ENCODE measurements at places on chromosomes 3 and 15. TPM values are rescaled to one million over a fixed set of nuclear protein-coding genes. Genes with fewer than 3 reads are reported as not detected.

DNA sequence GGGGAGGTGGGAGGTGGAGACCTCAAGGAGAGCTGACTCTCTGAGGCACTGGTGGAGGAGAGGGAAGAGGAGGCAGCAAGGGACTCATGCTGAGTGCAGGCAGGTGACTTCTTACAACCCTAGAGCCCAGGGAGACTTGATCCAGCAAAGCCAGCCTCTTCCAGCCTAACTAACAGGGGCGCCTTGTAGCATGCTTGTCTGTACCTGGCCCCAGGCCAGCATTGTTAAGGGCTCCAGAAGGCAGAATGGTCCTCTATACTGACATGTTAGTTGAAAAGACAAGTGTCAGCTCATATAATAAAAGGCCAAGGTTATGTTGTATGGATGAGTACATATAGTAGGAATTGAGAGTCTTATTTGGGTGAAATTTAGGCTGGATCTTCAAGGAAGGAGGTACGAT is 65.4 kb downstream of the CHDH start:
- DNase-seq: no peak

DNA sequence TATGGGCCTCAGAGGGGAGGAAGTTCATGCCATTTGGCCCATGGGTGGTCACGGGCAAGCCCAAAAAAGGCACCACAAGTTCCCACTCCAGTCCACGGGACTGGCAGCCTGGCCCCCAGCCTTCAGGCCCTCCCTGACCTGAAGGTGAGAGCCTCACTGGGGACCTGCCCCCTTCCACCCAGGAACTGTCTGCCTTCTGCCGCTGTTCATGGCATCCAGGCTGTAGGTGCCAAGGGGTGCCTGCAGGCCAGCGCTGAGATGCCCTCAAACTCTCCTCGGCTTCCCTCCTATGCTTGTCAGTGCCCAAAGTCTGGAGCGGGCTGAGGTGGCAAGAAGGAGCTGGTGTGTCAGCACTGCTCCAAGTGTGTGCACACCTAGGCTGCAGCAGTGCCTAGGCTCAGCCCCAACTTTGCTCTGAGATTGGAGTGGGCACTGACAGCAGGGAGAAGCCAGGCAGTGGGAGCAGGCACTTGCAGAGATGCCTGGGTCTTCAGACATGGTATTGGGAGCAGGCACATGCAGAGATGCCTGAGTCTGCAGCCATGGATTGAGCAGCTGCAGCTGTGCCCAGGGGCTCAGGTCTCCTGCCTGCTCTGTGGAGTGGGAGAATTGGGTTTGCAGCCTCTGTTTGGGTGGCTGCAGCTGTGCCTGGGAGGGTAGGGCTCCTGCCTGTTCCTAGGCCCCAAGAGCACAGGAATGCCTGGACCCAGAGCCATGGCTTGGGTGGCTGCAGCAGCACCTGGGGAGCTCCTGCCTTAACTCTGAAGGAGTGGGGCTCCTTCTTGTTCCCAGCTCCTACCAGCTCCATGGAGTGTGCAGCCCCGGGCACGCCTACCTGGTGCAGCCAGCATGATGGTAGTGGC is 44.0 kb upstream of the PRR23C start:
- DNase-seq: no peak

GRCh38 chr3:151794080-151794479 is 19.8 kb upstream of the AADAC start:
- DNase-seq: no peak

DNA sequence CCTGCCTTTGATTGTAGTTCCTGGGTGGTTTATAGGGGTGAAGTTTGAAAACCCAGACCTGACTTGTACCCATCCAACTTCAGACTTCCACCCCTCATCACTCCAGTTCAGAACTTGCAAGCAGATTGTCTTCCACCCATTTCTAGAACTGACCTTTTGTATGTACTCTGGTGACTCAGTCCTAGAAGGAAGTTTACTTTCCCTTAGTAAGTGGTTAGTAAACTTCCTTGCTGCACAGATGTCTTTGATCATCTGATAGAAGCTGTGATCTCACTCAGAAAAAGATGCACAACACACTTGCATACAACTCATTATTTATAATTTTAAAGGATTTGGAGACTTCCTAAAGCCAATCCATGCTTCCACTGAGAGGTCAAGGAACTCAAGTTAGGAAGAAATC is 368.0 kb downstream of the MFSD1 start:
- DNase-seq: no peak

GRCh38 chr15:31235311-31236183 is 91.1 kb upstream of the KLF13 start:
- no peak for DNase-seq

DNA sequence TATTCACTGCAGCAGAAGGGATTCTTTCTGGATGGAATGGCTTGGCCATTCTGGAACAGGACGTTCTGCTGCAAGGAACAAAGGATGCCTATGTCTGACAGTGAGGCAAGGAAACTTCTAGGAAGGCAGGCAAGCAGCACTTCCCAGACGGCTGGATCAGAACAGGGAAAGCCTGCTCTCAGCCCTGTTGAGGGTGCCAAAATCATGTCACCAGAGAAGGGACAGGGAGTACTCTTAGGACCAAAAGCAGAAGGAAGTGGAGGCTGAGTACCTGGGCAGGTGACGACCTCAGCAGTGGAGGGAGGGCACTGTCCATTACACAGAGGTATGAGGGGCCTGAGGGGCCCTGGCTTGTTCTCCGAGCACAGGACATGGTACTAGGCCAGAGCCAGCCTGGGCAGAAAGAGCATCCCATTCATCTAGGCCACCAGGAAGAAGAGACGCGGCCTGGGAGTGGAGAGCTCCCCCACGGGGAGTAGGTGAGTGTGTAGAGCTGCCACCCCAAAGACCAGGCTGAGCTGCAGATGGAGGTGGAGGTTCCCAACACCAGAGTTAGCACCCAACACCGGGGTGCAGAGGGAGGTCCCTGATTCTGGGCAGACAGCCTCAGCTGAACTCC is 9.6 kb downstream of the KLF15 start:
- no peak for DNase-seq

- DNase-seq: no peak
Observed at GRCh38 chr15:67854358-67854757, 14.5 kb upstream of the RNU6-1 start.

GRCh38 chr15:66186049-66186825 is 67.3 kb downstream of the MEGF11 start:
- DNase-seq: no peak

- DNase-seq: peak; percentile 46
Observed at GRCh38 chr3:143121241-143122088, 1.9 kb downstream of the CHST2 start.

GRCh38 chr3:49029563-49029884 is 326 bp upstream of the IMPDH2 start:
- no peak for DNase-seq

- no peak for DNase-seq
Observed at GRCh38 chr3:142098964-142099363, 50.4 kb downstream of the TFDP2 start.

- DNase-seq: no peak
Observed at GRCh38 chr15:79371591-79371990, 60.5 kb upstream of the MINAR1 start.

GRCh38 chr3:197908957-197909701 is 40.9 kb upstream of the RPL35A start:
- DNase-seq: no peak

DNA sequence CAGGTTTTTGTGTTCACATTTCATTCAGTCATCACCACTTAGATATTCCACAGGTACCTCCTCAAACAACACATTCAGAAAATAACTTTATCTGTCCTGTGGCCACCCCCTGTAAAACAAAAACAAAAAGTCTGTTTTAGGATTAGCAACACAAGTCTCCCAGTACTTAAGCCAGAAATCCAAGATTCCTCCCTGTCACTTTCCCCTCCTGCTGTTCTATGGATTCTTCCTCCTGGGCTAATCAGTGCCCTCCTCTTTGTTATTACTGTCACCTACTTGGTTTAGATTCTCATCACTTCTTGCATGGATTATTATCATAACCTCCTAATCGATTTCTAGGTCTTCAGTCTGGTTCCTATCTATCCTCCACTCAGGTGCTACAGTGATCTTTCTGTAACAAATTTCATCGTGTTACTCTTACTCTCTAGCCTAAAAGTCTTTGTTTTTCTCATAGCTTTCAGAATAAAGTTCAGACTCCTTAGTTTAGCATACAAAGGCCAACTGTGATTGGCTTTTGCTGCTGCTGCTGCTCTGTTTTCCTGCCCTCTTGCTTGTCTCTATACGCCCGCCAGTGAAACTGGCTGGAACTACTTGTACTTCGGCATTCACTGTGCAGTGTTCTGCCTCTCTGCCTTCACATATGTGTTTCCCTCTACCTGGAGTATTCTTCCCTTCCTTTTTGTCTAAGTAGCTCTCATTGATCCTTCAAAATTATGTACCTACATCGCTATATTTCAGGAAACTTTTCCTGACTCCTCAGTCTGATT is 32.2 kb downstream of the PPP2R3A start:
- no peak for DNase-seq

DNA sequence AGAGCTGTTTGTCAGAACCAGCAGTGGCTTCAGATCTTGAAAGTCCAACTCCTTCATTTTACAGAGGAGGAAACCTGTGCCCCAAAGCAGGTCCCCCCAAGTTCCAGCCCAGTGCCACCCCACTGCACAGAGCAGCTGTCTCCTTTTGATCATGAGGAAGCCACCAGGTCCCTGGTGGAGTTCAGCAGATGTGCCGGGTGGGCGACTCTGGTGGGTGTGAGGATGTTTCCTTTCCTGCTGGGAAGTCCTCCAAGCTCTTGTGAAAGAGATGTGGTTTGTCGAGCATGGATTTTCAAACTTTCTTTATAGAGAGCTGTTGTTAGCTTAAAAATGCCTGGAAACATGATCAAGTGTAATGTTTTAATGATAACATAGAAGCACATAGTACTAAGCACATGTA is 52.0 kb downstream of the SMAD3 start:
- peak; percentile 74 for DNase-seq

DNA sequence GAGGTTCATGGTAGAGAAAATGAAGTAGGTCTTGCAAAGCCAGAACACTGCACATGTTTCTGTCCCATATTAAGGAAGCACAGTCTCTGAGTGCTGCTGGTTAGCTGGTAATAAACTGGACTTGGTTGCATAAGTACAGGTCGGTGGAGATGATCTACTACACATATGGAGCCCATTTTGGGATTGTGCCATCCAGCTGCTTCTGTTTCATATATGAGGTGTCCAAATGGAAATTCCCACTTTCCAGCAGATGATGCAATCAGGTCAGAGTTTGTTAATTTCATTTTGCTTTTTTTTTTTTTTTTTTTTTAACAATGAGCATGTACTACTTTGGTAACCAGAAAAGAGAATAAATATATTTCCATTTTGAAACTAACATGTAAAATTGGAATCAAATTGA is 122.6 kb downstream of the SATB1 start:
- DNase-seq: no peak

- no peak for DNase-seq
Observed at GRCh38 chr3:157469561-157470294, 33.1 kb downstream of the PTX3 start.

- DNase-seq: no peak
Observed at GRCh38 chr3:160676547-160677303, at the start of gene ARL14. Gene ARL14 (plus strand): TSS chr3:160677160. CDS start chr3:160677347, 187 bp downstream.

GRCh38 chr3:195587824-195588223 is 4.1 kb upstream of the APOD start:
- no peak for DNase-seq

DNA sequence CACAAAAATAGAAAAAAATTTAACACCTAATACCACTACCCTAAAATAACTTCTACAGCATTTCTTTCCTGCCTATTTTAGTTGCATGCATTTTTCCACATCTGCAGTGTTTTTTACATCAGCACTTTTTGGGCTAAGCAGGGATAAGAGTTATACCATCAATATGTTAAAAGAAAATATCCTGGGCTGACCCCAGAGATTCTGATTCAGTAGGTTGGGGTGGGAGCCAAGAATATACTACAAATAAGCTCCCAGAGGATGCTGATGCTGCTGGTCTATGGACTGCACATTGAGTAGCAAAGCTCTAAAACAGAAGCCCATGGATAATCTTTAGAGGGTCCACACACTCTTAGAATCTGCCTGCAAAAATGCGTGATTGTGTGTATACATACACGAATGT is 14.8 kb downstream of the FYCO1 start:
- no peak for DNase-seq

DNA sequence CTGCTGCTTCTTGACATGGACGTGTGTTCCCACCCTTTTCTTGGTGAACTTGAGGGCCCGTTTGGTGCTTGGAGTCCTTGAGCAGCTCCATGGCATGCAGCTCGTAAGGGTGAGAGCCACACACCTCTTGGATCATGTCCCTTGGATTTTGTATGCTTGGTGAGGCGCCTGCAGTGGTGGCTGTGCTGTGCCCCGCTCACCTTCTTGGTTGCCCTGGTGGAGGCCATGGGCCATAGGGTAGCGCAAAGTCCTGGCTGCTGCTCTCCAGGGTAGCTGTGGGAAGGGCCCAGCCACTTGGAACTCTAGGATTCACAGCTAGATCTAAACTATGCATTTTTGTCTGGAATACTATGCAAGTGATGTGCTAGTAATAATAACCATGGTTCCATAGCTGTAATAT is 26.7 kb upstream of the DPPA4 start:
- no peak for DNase-seq

DNA sequence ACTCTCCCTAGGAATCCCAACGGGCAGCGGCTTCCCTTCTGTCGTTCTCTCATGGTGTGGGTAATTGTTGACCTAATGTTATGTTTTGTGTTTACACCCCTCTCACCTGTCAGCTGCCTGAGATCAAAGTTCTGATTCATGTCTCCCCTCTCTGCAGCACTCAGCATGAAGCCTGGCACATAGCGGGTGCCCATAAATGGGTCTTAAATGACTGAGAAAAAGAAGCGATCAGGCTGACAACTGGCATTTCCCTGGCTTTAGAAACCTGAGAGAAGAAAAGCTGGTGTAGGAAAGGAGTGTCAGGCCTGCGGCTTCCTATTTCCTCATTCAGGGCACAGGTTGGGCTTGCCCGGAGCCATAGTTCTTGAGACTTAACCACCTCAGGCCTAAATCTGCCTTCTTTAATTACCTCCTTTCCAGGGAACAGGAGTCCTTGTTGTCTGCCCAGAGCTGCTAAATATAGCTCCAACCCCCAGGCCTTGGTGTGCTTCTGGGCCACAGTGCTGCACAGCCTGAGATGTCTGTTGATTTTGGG is 31.8 kb downstream of the LPP start:
- DNase-seq: no peak

GRCh38 chr3:11246663-11246970 is 25.6 kb upstream of the ATG7 start:
- DNase-seq: no peak

- DNase-seq: no peak
Observed at GRCh38 chr3:69299344-69299743, 86.5 kb downstream of the FRMD4B start.

GRCh38 chr3:131231710-131232389 is 149.7 kb upstream of the NUDT16 start:
- no peak for DNase-seq

DNA sequence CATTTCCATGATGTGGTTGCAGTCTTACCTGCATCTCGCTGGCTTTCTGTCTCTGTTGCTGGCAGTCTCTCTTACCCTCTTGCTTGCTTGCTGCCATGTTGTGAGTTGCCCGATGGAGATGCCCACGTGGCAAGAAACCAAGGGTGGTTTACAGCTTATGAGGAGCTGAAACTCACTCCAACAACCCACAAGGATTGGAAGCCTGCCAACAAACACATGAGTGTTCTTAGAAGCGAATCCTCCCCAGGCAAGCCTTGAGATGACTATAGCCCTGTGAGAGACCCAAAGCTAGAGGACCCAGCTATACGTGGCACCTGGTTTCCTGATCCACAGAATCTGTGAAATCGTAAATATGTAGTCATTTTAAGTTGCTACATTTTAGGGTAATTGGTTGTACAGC is 490.9 kb upstream of the ADAMTS9 start:
- DNase-seq: no peak

Gene MESD
- 18.4 TPM for total RNA-seq

Gene GOLGA6L4
- 2.9 TPM for total RNA-seq

Gene ATP13A5
- 3.7 TPM for total RNA-seq

Gene CTXN2
- not detected for total RNA-seq

Gene GATM
- total RNA-seq: 132 TPM

Gene C3orf85
- total RNA-seq: not detected

All from skin of body (tissue), 3 donors.